Fibroblast of skin of scalp (primary cell): ENCODE measurements at places on chromosomes 3 and 15.

- no peak for DNase-seq
These were observed 29.1 kb downstream of the RUVBL1 start for GRCh38 chr3:128094295-128095151.

DNA sequence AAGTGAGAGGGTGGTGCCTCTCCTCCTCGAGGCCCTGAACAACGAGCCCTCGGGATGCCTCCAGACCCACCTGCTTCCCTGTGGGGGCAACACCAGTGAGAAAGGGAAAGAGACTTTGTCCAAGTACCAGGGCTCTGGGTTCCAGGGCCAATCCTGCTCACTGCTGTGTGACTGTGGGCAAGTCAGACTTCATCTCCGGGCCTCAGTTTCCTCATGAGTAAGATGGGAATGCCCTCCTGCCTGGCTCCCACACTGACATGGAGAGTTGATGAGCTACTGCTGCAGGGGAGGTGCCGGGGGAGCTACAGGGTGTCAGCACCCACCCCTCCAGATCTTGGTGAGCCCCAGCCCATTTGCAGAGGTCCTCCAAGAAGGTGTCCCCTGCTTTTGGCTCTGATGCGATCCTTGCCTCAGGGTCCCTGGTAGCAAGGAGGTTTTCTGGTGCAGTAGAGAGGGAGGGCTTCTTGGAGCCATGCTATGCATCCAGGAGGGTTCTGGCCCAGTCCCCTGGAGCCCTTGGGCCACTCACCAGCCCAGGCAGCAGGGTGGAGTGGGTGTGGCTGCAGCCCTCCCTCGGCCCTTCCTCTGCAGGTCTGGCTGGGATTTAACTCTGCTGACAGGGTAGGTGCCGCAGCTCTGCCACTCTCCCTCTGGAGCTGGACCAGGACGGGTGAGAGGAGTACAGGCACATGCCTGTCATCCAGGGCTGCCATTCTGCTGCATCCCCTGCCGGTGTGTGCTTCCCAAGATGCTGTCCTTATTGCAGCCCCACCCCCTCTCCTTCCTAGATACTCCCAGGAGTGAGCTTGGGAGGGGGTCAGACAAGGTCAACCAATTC, 26.9 kb downstream of the LOXL1 start:
- DNase-seq = no peak

DNA sequence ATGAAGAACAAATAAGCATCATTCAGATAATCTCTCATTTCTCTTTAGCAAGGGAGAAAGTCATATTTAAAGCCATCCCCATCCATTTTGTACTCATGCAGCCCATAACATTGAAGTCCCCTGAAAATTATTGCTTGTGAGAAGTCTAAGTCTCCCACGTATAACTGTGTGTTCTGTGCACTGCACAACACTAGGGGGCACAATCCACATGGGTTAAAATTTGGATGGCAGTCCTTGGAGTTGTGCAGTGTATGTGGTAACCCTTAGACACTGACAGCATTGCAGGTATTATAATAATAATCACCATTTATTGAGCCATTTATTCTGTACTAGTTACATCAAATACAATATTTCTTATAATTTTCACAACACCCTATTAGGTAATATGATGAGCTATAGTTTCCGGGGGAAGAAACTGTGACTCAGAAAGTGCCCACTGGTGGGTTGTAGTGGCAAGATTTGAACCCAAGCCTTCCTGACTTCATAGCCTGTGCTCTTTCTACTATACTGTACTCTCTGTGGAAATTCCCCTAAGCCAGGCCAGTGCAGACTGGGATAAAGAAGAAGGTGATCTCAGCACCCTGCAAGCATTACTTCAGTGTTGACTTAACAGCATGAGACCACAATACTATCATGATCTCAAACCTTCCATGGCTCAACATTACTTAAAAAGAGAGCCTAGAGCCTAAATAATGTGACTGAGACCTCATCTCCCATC, 15.7 kb downstream of the KCNAB1 start:
- no peak for DNase-seq

DNA sequence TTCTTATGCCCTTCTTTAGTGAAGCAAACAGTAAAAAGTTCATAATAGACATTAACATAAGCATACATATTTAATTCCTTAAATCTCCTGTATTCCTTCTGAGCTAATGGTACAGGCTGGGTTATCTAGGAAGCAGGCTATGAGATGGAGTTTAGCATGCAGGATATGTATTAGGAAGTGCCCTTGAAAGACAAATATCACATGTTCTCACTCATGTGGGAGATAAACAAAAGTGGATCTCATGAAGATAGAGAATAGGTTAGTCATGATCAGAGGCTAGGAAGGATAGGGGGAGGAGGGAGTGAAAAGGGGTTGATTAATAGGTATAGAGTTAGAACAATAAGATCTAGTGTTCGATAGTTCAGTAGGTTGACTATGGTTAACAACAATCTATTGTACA, 105.4 kb downstream of the CLASP2 start:
- DNase-seq = no peak

- peak; percentile 22 for DNase-seq
These were observed 1.4 kb upstream of the ETFA start for GRCh38 chr15:76312540-76313174.

DNA sequence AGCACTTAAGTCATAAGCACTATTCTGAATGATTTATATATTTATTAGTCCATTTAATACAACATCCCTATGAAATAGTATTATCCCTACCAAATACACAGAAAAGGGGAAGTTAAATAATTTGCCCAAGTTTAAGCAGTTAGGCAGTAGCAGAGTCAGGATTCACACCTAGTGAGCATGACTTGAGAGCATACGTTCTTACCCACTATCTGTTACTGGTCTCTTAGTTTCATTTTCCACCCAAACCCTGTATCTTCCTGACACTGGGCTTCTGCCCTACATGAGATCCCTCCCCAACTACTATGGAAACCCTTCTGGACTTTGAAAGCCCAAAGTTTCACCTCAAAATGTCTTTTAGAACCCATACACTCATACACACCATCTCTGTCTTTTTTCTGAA, 4.4 kb upstream of the ATOSA start:
- no peak for DNase-seq

- DNase-seq = no peak
These were observed 187.7 kb upstream of the CHRNA7 start for GRCh38 chr15:31842532-31843195.

- DNase-seq = no peak
These were observed 4.8 kb downstream of the SACM1L start for GRCh38 chr3:45693941-45694521.

- no peak for DNase-seq
These were observed 209.9 kb upstream of the CNTN3 start for GRCh38 chr3:74824366-74824765.

DNA sequence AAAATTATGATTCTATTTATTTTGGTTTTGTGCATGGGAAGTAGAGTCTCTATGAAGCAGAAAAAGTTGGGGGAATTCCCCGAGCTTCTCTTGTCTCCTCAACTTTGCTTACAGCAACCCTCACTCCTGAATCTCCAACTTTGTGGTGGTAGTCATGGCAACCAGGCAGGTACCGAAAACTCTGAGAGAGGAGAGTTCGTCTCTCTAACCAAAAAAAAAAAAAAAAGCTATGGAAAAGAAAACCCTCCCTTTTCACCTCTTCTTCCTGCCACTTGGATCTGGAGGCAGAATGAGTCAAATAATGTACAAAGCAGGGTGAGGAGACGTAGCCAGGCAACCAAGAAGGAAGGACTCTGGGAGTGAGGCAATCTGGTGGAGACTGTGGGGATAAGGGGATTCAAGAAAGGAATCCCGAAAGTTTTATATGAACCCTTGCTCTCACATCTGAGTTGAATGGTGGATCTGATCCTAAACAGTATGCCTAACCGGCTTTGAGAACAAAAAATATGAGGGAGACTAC, 108.1 kb downstream of the PLOD2 start:
- DNase-seq = peak; percentile 4

- peak; percentile 52 for DNase-seq
These were observed 483.5 kb downstream of the GABRG3 start for GRCh38 chr15:27454281-27455075.

DNA sequence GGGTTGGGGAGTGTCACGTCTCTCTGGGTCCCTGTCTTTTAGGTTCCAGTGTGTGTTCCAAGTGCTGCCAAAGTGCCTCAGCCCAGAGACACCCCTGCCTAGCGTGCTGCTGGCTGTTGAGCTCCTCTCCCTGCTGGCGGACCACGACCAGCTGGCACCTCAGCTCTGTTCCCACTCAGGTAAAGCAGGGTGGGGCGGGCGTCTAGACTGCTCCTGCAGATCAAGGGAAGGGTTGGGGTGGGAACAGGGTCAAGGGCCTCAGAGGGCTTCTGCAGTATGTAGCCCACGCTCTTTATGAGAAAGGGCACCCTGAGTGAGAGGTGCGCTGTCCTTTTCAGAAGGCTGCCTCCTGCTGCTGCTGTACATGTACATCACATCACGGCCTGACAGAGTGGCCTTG, 17.2 kb downstream of the ATRIP start:
- no peak for DNase-seq

DNA sequence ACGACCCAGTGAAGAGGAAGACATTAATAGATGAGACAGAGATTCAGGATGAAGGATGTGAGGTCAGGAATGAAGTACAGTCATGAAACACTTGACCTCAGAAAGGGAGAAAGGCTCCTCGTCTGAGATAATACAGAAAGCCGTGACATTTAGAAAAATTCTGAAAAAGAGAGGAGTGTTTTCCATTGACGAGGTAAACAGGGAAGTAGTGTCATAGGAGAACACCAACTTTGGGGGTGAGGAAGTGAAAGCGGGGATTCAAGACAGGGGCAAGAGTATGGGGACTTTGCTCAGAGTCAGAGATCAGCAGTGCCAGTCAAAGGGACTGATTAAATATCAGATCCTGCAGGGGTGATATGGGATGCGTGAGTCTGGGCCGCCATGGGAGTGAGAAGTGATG, 160.9 kb downstream of the PLCL2 start:
- DNase-seq = no peak

- DNase-seq = no peak
These were observed 42.8 kb downstream of the TFDP2 start for GRCh38 chr3:142106548-142106947.

- no peak for DNase-seq
These were observed 38.4 kb downstream of the RAB11A start for GRCh38 chr15:65907661-65908060.

DNA sequence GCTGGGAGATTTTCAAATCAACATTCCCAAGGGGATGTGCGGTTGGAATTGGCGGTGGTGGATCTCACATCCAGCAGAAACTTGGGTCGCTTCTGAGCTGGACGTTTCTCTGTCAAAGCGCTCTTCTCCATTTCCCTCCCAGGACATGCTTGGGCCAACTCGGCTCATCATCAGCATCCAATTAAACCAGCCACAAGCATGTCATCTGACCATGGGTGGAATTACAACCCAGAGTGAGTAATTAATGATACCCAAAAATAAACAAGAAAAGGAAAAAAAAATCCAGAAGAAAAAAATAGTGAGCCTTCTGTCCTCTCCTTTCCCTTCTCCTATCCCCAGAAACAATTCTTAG, 111.2 kb downstream of the XXYLT1 start:
- DNase-seq = no peak

DNA sequence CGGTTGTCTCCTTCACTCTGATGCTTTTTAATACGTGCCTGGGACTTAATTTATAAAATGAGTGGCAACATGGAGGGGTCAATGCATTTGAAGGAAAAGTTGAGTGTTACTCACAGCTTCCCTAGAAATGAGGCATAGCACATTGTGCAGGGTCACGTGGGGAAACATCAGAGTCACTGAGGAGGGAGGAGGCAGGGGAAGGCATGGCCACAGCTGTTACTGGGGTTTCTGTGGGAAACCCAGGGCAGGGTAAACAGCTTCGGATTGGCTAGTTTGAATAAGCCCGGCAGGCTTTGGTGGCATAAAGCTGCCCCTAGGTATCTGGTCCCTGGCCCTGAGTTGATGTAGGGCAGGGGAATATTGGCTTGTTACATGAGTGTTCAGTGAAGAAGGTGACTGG, 98.9 kb upstream of the ST8SIA2 start:
- DNase-seq = no peak

GRCh38 chr3:189353318-189353965, 181.7 kb downstream of the TPRG1 start:
- no peak for DNase-seq

DNA sequence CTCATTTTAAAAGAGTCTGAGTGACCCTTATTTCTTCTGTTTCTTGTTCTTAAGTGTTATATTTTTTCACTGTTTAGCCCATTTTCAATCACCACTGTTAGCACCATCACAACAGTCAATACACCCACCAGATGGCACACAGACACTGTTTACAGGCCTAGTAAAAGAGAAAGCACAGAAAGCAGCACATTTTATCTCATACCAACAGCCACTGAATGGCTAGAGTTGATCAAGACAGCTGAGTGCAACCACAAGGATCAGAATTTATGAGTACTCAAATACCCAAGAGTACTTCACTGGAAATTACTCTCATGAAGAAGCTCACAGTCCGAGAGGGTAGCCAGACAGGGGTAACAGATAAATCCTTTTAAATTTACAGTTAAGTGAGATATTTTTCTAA, 127.0 kb downstream of the TFDP2 start:
- peak; percentile 13 for DNase-seq

DNA sequence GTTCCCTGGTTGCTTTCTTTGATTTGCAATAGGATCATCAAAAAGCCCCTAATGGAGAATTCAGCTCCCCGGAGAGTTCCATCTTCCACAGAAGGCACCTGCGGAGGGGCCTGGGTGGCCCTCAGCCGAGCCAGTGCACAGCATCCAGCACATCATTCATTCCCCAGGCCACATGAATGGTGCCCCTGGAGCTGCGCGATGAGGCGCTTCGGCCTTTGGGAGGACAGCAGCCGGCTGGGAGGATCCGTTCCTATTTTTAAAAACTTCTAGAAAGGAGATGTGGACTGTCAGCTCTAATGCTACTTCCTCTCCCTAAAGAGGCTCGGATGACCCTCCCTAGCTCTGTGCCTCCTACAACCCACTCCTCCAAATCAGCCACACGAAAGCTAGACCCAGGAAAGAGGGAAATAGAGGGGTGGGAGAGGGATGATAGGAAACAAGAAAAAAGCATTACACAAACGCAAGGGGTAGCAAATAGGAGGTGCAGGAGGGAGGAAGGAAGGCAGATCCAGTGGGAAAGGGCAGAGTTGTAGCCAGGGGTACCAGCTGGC, 20.3 kb downstream of the EHD4 start:
- DNase-seq = no peak

DNA sequence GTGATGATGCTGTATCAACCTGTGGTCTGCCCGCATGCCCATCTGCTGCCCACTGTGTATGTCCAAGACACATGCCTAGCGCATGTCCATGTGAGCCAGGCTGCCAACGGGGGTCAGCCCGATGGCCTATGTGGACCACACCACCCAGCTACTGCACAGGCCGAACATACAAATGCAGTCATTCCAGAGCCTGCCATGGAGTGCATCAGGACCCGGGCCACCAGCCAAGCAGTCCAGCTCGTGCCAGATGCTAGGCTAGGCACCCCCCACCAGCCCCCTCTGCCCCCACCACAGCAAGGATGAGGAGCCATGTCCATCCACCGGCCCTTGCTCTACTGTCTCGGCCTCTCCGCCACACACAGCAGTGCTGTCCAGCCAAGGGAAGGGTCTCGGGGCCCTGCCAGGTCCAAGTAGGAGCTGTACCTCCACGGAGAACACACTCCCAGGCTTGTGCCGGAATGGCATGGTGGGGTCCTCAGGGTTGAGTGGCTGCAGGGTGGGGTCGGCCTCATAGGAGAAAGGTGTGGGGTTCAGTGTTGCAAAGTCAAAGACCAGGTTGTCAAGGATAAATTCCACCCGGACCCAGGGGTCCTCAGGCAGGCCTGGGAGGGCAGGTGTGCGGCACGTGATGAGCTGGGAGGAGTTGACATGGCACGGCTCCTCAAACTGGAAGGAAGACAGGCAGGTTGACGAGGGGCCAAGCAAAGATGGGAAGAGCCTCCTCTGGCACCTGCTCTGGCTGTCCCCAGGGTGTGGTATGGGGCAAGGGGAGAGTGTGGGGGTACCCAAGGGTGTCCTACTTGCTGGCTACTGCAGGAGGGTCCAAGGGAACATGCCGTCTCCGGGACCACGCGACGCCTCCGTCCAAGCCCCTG, 15.3 kb downstream of the PLXNB1 start:
- DNase-seq = no peak
